ENCODE measurements at places on chromosomes 6 and 20. TPM values are rescaled to one million over a fixed set of nuclear protein-coding genes. Genes with fewer than 3 reads are reported as not detected.

LY6G6F gene
- total RNA-seq: not detected

C20orf173 gene
- total RNA-seq: not detected

UNC93A gene
- not detected for total RNA-seq

DNA sequence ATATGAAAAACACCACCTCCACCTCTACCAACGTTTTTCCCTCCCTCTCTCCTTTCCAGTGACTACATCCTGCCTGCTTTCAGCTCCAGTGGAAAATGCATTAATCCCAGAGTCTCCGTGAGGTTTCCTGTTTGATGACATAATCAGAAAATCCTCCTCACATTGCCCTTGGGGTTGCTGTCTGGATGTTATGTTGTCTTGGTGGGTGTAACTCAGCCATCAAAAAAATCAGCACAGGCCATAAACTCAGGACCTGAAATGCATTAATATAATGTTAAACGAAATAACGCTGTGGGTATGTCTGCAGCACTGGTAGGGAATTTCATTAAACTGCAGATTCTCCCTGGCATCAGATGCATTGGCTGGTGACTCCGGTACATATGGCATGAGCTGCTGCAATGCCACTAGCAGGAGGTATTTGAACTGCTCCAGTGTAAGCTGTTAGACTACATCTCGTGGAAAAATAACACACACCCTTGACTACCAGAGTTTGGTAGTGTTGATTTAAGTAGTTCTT lies 297.8 kb downstream of the PRL start:
- DNase-seq: no peak

- no peak for DNase-seq
Measured at GRCh38 chr6:53647462-53648094, 18.0 kb downstream of the KLHL31 start.

DNA sequence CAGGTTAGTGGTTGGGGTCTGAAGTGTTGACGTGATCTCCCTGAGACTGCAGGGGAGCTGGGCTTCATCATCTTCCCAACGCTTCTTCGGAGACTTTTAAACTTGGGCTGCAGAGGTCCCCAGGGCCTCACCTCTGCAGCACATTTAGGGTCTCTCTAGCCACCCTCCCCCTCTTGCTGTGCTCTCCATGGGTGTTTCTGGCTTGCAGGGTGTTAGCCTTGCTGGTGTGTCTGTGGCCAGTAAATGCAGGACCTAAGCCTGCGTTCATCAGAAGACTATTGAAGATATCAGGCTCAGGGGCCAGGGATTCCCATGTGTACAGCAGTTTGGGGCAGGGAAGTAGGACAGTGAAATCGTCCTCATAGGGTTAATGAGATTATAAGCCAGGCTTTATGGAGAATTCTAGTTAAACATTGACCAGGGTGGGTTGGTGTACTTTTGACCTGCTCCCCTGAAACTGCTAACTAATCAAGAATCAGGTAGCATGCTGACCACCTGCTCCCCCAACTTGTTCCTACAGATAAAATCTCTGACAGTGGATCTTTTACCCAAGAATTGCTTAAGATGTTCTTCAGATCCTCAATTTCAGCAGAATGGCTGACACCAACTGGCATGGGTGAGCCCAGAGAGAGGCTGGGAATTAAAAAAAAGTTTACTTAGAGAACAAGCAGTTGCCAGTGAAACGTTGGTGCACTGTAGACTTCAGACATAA lies 3.8 kb upstream of the DDO start:
- no peak for DNase-seq

- no peak for DNase-seq
Measured at GRCh38 chr6:43246301-43247113, 3.2 kb downstream of the TTBK1 start.

Measured in esophagus muscularis mucosa (tissue), 4 donors.